ENCODE measurements at places on chromosomes 12 and 14.

DNA sequence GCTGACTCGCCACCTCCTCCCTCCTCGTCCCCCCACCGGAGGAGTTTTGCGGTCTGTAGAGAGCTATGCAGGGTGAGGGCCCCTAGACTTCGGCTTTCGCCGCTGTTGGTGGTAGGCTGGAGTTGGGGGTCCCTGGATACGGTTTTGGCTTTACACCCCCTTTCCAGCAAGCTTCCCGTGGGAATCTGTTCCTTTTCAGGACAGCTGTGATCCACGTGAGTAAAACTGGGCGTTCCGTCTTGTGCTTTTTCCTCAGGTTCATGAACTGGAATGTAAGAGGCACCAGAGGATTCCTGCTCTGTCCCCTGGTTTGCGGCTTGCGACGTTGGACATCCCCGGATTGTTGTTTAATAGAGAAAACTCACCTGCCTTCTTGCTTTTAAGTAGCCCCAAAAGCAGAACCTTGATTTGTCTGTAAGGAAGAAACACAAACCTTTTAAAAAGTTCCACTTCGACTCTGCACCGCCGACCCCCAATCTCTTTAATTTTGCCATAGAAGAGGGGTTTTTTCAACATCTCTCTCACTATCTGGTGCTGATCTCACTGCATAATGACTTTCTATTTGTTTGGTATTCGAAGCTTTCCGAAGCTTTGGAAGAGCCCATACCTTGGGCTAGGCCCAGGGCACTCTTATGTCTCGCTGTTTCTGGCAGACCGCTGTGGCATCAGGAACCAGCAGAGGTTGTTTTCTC, 490 bp downstream of the PRORP start:
- no peak for DNase-seq

GRCh38 chr12:122081697-122082221, 3.2 kb downstream of the MLXIP start:
- DNase-seq: no peak

- DNase-seq: no peak
Measured at GRCh38 chr12:109277899-109278762, 31.0 kb downstream of the FOXN4 start.

DNA sequence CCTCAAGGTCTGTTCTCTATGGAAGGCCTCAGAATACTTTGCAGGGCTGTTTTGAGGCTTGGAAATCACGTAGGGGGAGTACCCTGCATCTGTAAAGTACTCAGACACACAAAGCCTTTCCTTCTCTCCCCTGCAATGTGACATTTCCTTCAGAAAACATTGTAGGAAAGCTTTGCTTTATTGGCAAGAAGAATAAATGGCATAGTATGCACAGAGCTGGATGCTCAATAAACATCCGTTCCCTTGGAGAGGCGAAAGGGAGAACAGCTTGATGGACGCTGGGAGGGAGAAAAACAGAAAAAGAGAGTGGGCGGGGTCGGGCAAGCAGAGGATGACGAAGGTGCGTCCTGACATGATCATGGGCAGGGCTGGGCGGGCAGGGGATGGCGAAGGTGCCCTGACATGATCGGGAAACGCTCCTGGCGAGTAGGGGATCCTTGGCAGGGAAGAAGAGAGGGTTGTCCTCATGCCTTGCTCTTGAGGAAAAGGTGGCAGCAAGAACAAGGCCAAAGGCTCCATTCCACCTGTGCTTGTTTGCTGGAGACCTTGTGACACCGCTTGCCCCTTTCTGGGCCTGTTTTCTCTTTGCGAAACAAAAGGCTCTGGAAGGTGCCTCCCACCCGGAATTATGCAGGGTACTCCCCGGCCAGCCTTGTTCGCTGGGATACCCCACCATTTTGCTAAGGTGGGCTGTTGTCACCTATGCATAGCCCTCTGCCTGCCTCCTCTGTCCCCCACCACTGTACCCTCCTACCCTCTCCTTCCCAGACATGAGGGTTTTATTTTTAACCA, 21.1 kb downstream of the IRF2BPL start:
- DNase-seq: no peak

DNA sequence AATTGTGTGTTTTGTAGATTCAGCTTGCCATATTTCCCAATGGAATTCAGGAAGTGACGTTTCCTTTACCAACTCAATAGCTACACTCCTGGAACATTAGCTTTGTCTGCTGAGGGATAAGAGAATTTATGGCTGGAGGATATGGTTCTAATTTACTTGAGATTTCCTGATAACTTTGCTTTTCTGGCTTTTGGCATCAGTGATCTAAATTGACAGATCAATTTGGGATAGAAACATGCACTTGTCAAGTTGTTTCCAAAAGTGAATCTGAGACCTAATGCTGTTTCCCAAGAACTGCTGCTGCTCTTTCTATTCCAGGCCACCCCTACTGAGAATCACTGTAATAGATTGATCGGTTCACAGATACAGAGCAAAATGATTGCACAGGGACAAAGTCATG, 43.2 kb downstream of the MGAT4C start:
- no peak for DNase-seq

DNA sequence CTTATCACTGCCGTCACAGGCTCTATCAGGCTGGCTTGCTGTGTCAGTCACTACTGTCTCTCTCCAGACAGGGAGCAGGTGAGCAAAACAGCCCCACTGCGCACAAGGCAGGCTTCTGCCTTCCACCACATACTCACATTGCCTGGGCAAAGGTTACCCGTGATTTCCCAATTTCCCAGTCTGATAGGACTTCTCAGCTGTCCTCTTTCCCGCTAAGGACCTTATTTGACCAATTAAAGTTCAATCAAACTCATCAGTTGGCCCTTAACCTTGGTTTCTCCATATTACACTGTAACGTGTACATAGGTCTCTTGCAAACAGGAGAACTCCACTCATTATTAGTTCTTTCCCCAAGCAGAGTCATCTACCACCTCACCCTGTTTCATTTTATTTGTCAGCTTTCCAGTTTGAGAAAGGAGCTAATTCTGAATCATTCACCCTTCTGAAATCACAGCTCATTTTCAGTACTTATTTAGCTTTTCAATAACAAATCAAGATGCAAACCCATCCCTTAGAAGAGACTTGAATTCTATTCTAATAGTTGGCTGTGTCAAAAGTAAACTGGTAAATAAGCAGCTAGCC, 170.8 kb downstream of the ESR2 start:
- DNase-seq: no peak

DNA sequence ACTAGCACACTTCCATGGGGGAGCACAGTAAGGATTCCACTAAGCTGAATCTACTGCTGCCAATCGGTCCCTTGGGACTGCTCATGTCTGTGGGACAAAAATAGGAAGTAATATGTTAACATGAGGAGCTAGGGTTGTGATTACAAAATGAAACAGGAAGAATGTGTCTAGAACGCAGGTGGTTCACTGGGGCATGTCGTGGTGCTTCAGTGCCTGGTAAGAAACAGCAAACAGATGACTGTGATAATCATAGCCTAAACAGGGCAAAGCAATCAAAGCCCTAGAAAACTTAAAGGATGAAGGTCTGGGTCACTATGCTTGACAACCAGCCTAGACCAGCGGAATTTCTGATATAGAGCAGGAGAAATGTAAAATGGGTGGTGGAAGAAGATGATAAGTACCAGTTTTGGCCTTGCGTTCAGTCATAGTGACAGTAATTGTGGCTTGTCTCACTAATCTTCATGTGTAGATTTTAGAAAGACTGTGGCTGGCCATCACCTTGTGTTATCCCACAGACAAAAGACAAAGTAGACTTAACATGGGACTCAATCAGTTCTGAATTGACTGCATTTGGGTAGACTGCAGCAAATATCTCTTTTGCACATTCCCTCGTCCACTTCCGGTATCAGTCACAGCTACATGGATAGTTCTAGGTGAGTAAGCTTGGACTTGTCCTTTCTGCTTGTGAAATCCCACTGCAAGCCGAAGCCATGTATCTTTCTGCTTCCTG, 51.4 kb downstream of the WASHC3 start:
- DNase-seq: no peak

- no peak for DNase-seq
Measured at GRCh38 chr12:40106202-40106533, 287 bp upstream of the SLC2A13 start.

GRCh38 chr14:75906680-75907280, 75.0 kb downstream of the TGFB3 start:
- DNase-seq: no peak

GRCh38 chr12:125402874-125403789, 337.9 kb downstream of the AACS start:
- no peak for DNase-seq

- no peak for DNase-seq
Measured at GRCh38 chr14:29262979-29263378, 496.4 kb downstream of the FOXG1 start.

DNA sequence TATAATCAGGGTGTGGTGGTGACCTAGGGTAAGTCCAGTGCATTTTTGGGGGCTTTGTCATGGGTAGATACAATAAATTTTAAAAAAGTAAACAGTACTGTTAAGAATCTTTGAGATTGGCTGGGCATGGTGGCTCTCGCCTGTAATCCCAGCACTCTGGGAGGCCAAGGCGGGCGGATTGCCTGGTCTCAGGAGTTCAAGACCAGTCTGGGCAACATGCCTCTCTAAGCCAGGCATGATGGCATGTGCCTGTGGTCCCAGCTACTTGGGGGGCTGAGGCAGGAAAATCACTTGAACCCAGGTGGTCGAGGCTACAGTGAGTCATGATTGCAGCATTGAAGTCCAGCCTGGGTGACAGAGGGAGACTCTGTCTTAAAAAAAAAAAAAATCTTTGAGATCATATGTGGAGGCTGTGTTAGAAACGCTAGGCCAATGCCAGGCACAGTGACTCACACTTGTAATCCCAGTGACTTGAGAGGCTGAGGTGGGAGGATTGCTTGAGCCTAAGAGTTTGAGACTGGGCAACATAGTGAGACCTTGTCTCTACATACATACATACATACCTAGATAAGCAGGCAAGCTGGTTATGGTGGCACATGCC, 67.7 kb downstream of the PRKCH start:
- no peak for DNase-seq

GRCh38 chr12:65955452-65955851, 131.2 kb downstream of the HMGA2 start:
- no peak for DNase-seq

DNA sequence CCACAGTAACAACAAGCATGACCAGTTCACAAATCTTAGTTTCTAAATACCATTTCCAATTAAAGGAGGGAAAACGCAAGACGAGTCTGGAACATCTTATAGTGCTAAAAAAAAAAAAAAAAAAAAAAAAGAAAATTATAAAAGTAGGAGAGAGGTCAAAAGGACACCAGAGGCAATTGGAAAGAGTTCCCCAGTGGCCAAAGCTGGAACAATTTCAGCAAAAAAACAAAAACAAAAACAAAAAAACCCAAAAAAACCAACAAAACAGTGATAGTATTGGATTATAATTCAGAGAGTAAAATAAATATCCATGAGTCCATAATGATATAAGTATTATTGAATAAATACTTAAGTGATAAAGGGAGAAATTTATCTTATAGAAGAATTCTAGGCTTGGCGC, 10.3 kb upstream of the NAP1L1 start:
- DNase-seq: no peak

DNA sequence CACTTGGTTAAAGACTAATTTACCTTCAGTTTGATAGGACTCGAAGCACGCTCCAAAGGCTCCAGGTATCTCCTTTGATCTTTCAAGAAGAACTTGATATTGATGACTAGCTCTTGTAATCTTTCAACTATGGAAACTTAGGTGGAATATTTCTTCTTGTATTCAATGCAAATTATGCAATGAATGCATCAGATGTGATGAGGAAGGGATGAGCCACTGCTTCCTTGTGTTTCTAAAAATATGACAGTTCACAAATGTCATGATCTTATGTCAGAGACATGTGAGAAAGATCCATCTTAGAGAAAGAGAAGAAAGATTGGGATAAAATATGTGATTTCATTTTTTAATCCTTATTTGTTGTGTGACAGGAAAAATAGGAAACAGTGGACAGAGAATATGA, 9.9 kb downstream of the RNASE9 start:
- no peak for DNase-seq

DNA sequence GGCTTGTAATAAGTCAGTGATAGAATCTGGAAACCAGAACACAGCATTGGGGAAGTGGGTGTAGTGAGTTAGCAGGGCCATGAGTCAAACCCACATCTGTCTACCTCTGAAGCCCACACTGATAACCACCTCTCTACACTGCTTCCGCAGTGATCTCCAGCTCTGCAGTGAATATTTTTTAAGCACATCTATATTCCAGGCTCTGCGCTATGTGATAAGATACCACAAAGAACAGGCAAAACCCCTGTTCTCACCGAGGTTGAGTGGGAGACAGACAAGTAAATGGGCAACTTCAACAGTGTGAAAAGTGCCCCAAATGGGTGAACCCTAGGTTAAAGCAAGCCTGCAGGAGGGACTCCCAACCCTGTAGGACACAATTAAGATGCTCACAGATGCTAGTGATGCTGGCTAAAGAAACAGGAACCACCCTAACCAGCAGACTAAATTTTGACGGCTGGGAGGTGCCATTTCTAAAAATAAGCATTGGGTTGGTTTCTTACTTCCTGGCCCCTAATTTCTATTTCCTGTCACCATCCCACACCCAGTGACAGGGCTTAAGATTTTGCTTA, 375.0 kb downstream of the DPF3 start:
- DNase-seq: no peak

DNA sequence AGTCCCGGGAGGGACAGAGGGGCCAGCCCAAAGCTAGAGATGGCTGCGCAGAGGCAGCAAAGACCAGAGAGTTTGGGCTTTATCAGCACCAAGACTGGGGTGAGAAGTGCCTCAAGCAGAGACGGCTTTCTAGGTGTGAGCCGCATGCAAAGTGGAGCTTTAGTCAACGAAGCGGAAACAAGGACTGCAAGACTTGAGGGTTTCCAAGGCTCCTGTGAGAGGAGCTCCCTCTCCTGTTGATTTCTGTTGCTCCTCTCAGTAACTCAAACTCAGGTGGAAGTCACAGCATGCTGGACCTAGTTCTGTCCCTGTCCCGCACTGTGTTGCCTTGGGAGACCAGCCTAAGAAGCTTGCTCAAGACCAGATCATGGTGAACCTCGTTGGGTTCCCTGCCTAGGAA, 327.8 kb downstream of the MED13L start:
- no peak for DNase-seq

DNA sequence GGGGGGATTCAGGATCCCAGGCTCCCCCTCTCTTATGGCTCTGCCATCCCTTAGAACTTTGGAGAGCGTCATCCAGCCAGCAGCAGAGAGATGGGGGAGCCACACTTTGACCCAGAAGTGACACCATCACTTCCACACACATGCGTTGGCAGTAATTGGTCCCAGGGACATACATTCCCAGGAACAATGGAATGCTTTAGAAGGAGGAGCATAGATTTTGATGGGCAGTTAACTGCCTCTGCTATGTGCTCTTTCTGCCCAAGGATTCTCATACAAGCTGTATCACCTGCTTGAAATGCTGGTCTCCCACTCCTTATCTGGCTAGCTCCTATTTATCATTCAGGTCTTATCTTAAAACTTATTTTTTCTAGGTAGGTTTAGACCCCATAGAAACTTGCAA, 109.0 kb upstream of the RPH3A start:
- no peak for DNase-seq

Data from RWPE2 (cell line).